Lung (tissue), 17 donors: ENCODE measurements at places on chromosomes 12 and 14. TPM values are rescaled to one million over a fixed set of nuclear protein-coding genes. Genes with fewer than 3 reads are reported as not detected.

GRCh38 chr12:76399040-76399439 lies 50.8 kb upstream of the BBS10 start:
- DNase-seq, result no peak

DNA sequence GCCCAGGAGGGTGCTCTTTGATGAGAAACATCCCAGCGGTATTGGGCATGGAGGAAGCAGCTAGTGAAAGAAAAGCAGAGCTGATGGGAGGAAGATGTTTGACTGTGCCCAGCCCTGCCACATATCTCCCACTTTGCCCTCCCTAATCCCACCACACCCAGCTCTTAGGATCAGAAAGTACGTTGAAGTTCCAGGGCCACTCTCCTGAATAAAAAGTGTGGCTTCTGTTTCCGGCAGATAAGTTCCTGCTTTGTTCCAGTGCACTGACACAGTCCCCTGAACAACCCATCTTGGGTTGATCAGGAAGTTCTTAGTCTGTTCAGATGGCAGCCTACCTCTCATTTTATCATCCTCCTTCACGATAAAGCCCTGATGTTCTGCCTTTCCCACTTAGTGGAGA lies 16.5 kb downstream of the TPCN1 start:
- DNase-seq, result no peak

GRCh38 chr12:8609061-8609570 lies 3.5 kb downstream of the AICDA start:
- peak; percentile 64 for DNase-seq

GRCh38 chr14:64870160-64870559 lies 9.5 kb downstream of the SPTB start:
- DNase-seq, result peak; percentile 6

The RND1 gene
- 5.3 TPM for total RNA-seq

DNA sequence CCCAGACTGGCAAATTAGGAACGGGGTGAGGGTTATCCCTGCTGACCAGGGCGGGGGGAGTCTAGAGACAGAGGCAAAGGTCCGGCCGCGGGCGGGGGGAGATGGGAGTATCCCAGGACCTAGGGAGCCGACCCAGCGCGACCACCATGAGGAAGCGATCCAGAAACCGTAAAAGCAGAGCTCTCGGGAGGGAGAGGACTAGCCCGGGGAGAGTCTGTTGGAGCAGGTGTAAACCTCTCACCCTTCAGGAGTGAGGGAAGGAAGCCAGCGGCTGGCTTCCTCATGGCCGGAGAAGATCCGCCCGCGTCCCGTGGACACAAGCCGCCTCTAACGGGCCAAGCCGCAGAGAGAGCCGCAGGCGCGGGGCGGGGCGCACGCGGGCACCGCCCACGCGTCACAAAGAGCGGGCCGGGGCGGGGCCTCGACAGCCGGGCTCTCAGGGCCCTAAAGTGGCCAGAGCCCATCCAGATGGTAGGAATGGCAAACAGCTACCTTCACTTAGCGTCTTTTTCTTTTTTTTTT lies at the start of gene ACRBP:
TSS of gene ACRBP (minus strand) at position 350 of the 522 bp plus-strand sequence. CDS start at position 284, 66 bp downstream.
- peak; percentile 69 for DNase-seq

GRCh38 chr14:104576232-104576969 lies 3.2 kb upstream of the C14orf180 start:
- DNase-seq, result no peak

GRCh38 chr14:99755068-99755405 lies 38.2 kb upstream of the EML1 start:
- DNase-seq, result no peak

The DENR gene
- total RNA-seq, result 31.3 TPM

DNA sequence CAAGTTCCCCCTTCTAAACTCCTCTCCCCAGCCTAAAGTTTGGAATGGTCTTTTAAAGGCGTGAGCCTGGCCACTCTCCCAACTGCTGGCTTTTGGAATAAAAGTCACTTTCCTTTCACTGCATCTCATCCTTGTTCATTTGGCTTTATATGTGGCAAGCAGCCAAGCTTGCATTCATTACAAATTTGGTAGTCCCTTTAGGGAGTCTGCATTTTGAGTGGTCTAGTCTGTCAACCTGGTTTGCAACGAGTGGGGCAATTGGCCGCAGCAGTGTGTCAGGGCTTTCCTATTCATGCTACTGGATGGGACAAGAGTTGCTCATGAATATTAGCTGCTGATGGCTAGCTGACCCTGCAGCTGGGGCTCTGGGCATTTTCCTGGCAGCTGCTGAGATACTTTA lies 57.0 kb downstream of the CATSPERB start:
- DNase-seq, result peak; percentile 4

GRCh38 chr12:42892702-42893551 lies 303.4 kb upstream of the PRICKLE1 start:
- no peak for DNase-seq

DNA sequence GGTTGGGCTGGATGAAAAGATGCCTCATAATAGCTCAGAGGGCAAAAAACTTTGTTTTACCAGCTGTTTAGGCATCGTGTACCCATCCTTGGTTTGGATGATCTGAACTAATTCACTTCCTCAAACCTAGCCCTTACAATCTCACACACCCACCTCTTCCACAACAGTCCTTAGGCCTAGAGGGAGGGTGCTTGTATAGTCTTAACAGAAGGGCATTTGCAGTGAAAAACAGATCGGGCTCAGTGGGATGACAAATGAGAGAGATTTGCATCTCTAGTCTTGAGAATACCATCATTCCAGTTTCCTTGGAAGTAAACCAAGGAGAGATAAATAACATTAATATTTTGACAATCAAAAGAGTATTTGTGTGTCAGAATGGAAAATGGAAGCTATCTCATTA lies 11.0 kb downstream of the SLCO1A2 start:
- DNase-seq, result no peak

GRCh38 chr12:45893240-45893639 lies 97.1 kb downstream of the SCAF11 start:
- no peak for DNase-seq
